ENCODE measurements at places on chromosomes 2 and 18.

DNA sequence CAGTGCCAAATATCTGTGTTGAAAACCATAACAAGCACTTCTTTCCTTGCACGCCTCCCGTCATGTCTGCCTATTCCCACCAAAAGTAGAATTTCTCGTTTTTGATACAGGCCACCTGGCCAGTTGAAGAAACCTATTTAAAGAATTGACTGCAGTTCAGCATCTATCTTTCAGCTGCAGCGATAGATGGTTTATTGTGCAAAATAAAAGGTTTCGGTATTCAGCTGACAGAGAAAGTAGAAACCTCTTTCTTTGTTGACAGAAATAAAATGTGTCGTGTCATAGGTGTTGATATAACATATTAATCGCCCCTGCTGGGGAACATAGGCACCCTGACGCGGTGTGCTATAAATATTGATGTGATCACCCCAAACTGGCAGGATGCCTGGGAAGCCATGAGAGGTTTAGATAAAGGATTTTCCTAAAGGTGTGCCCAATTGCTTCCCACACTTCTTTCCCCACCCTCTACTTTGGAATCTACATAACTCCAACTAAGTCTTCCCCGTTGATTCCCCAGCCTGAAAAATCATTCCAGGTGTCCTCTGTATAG, 570.4 kb downstream of the CCDC85A start:
- DNase-seq, result no peak

GRCh38 chr2:85938456-85938855, 49.7 kb upstream of the ST3GAL5 start:
- DNase-seq, result no peak

DNA sequence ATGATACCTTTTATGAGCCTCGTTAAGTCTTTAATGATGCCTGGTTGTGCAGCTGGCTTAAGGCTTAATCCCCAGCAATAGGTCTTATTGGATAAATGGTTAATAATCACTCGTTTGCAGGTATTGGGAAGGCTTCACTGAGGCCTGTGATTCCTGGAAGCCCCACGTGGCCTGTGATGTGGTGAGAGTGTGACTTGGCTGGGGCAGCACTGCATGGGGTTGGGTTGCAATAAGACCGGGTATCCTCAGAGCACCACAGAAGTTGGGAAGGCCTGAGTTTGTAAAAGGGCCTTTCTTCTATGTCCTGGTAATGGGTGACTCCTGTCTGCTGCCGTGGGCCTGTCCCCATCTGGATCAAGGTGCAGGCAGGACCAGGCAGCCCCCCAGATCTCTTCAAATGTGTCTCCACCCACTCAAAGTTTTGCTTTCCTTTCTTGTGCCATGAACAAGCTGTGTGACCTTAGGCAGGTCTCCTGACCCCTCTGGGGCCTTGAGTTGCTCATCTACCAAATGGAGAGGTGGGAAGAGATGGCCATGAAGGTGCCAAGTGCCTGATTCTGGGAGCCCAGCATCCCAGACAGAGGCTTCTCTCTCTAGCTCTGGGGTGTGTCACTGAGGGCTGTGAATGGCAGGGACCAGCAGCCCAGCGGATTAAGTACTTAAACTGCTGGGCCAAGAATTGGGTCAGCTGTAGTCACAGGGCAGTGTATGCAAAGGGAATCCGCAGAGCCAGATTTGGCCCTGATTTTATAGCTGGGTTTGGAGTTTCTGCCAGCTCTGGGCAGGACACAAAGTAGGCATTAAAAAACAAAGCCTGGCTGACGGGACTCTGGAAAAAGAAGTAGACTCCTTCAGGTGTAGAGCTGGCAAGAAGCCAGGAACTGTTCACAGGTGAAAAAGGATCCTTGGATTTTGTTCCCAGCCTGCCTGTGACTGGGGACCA, 24.4 kb downstream of the LBH start:
- DNase-seq, result no peak

DNA sequence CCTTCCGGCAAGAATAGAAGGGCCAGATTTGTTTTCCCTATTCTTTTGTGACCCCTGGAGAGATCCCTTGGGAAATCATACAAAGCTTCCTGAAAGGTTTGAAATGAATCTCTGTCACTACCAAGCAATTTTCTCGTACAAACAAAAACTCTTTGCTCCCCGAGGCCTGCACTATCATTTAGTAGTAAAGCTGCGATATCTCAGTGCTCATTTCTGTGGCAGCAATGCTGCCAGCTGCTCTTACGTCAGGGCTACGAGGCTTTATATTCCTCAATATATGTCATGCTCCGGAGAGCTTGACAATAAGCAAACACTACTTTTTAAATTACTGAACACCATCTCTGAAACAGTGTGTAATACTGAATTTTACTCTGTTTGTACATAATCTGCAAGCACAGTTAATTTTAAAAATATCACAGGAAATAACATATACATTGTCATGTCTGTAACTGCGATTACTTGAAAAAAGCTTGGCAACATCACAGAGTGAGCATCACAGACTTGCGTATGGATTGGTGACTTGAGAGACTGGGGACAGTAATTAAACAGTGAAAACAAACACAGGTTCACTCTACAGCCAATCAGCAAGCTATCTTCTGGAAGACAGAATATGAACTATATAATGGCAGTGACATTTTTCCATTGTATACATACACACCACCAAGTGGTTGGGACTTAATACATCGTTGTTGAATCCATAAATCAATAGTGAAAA, 403.3 kb upstream of the NETO1 start:
- no peak for DNase-seq

DNA sequence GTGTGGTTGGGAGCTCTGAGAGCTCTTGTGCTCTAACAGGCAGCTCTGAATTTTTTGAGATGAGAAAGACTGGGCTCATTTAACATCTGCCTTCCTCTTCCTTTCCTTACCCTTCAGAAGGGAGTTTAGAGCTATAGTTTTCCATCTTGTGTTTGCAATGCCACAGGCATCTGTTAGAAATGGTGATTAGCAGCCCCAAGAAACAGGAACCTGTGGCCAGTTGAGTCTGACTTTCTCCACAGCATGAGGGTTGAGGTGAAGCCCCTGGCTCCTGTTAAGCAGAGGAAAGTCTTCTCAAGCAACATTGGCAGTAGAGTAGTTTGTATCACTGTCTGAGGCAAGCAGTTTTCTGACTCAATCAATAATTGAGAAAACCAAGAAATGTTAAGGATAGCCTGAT, 577.4 kb downstream of the ZEB2 start:
- no peak for DNase-seq

DNA sequence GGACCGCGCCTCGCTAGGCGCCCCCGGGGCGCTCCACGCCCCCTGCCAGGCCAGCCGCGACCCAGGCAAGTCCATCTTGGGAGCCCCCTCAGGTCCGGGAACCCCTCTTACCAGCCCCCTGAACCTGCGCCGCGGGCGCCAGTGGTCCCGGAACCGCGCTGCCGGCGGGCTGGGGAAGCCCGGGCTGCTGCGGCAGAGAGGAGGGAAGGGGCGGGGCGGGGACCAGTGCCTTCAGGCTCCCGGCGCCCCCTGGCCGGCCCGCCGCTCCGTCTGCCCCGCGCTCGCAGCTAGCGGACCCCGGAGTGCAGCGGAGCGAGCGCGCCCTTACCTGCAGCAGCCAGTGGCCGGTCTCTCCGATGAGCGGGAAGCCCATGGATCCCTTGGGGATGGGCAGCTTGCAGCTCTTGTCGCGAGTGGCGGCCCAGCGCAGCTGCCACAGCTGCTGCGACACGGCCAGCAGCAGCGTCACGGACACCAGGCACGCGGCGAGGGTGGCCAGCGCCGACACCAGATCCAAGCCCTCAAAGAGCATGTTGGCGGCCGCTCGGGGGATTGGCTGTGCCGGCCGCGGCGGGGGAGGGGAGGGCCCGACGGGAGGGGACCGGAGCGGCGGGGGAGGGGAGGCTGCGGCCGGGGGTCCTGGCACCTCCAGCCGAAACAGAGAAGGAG, at the start of gene CYP26B1:
Gene CYP26B1 (minus strand): TSS at position 560 of the 669 bp plus-strand sequence. CDS start 28 bp downstream, at position 532.
- DNase-seq, result no peak

GRCh38 chr2:224211791-224212190, 172.7 kb upstream of the SERPINE2 start:
- DNase-seq, result no peak

DNA sequence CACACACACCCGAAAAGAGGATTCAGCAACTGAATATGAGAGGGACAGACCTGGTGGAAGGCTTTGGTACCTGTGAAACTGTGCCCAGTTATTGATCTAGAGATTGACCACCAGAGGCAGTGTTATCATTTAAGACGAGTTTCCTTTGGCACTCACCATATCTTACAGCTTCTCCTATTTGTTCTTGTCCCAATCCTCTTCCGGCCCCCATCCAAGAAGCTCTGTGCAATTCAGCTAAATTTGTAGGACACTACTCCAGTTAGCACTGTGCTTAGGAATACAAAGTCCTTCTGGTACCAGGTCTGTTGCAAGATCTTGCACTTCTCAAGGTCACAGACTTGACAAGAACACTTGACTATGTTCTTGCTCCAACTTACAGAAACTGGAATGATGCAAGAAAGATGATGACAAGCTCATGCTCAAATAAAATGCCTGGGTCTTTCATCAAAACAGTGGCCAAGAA, 177.7 kb downstream of the TMEM247 start:
- no peak for DNase-seq

GRCh38 chr2:176072292-176072669, 11.5 kb downstream of the EVX2 start:
- no peak for DNase-seq

- no peak for DNase-seq
Observed at GRCh38 chr2:78977661-78978145, 47.8 kb upstream of the REG3G start.
